Activated CD8-positive, alpha-beta memory T cell treated with anti-CD3 and anti-CD28 coated beads, Interleukin-2, amount 10 ng/mL, durations not matched to agents 7 days and 5 days (primary cell): ENCODE measurements at places on chromosomes 6 and 20.

DNA sequence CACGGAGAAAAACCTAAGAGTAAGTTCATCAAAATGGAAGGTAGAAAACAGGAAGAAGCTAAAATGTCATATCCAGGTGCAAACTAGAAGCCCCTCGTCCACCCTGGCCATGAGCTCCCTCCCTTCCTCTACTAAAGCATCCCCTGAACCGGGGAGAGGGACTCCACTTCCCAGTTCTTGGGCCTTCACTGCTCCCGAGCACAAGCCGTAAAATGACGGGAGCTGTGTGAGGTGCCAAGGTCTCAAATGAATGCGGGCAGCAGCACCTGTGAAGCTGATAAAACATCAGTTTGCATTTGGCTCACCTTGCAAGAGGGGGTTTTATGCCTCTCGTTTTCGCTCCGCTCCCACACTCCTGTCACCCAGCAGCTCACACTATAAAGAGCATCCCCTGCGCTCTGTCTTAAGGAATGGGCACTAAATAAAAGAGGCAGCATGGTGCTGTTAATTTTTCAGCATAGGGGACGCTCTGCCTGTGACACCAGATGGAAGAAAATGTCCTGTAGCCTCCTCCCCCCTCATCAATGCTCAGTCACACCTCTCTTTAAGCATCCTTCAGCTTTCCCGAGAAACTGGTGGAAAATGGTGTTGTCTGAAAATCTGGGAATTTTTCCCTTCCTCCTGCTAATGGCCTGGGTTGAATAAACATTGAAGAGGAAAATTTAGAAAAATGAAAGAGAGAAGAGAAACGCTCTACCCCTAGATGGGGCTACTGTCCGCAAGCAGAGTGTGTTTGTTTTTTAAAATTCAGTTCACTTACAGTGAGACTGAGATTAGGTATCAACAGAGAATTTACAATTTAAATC is 563.0 kb upstream of the AGPAT4 start:
- no peak overlapping the region for H3K4me3 ChIP-seq
- H3K36me3 ChIP-seq: no peaks in the 10 kb centered on the region
- H3K27me3 ChIP-seq: no peaks in the 10 kb centered on the region
- DNase-seq: no peak
- H3K4me1 ChIP-seq: no peaks in the 10 kb centered on the region
- no peak overlapping the region for H3K27ac ChIP-seq

- H3K27ac ChIP-seq: no peak overlapping the region
- DNase-seq: no peak
Measured at GRCh38 chr6:122623279-122623678, 13.1 kb downstream of the PKIB start.

DNA sequence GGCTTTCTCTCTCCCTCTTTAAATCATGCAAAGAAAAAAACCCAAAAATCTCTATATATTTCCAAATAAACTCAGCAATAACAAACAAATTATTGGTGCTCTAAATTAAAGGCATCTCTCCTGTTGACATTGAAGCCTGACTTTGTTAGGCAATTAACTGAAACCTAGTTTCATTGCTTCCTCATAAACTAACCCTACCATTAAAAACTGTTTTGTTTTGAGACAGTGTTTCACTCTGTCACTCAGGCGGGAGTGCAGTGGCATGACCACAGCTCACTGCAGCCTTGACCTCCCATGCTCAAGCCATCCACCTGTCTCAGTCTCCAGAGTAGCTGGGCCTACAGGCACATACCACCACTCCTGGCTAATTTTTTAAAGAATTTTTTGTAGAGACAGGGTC is 34.9 kb downstream of the PIGU start:
- peaks cover 5% of the 10 kb centered on the region for H3K36me3 ChIP-seq
- H3K27me3 ChIP-seq: no peaks in the 10 kb centered on the region
- no peak overlapping the region for H3K4me3 ChIP-seq
- DNase-seq: no peak
- peaks cover 1% of the 10 kb centered on the region for H3K4me1 ChIP-seq
- H3K27ac ChIP-seq: no peak overlapping the region

DNA sequence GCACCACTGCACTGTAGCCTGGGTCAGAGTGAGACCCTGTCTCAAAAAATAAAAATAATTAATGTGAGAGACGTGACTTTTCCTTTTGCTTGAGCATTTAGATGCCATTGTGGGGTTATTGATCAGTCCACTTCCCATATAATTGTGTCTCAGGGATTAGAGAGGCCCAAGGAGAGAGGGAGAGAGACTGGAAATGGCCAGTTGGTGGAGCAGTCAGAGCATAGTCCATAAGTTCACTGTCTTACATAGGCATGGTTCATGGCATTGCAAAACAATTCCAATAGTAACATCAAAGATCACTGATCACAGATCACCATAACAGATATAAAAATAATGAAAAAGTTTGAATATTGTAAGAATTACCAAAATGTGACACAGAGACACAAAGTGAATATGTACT is 15.2 kb upstream of the SDHAF4 start:
- H3K4me3 ChIP-seq: no peak overlapping the region
- H3K36me3 ChIP-seq: no peaks in the 10 kb centered on the region
- H3K27ac ChIP-seq: no peak overlapping the region
- DNase-seq: no peak

- no peak overlapping the region for H3K27ac ChIP-seq
- peak; percentile 72 for DNase-seq
- H3K36me3 ChIP-seq: no peaks in the 10 kb centered on the region
- H3K27me3 ChIP-seq: peaks cover 33% of the 10 kb centered on the region
- peaks cover 15% of the 10 kb centered on the region for H3K4me1 ChIP-seq
Measured at GRCh38 chr6:11653028-11653583, 115.6 kb downstream of the TMEM170B start.
